RWPE1 (cell line): ENCODE measurements at places on chromosomes 4 and X.

DNA sequence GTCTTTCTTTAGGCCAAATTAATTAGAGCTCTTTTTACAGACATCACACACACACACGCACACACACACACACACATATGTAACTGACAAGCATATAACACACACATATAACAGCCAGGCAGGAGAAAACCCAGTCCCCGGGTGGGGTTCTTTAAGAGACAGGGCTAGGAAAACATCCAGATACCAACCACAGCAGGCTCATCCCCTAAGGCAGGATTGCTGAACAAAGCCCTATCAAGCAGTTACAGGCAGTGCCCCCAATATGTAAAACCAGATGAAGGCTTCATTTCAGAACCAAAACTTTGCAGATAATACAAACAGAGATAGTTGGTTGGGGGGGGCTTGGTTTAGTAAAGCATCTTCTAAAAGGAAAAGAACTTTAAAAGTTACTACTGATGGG is 18.0 kb upstream of the FAM47E start:
- DNase-seq, result no peak

DNA sequence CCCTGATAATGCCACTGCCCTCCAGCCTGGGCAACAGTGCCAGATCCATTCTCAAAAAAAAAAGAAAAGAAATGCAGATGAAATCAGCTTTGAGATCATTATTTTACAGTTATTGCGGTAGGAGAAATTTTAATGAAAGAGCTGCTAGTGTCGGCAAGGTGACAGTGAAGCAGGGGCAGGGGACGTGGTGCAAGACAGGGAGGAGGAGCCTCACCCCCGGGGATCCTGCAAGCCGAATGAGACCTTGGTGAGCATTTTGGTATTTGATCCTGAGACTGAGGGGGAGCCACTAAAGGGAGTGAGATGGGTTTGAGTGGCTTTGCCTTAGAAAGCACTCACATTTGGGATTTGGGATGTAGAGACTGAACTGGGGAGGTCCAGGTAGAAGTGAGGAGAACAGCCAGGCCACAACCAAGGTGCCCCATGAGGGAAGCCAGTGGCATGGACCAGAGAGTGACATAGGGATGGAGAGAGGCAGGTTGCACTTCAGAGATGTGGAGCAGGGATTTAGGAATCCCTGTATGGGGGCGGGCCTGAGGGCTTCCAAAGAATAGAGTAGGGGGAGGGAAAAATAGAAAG is 23.6 kb downstream of the RBM10 start:
- no peak for DNase-seq

DNA sequence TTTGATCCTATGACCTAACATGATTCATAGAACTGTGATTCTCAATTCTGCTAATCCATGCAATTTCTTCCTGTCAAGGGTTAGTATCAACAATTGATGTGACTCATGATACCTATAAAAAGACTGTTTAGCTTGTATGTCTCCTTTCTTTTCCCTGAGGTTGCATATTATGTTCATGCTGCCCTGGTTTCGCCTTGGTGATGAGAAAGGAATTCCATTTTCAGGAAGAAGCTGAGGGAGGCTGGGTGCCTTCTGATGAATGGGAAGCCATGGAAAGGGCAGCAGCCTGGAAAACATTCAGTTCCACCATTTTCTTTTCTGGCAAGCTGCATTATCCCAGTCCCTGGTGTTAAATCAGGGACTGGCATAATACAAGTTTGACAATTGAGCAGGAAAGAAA is 976.5 kb downstream of the RPA4 start:
- peak; percentile 13 for DNase-seq

GRCh38 chr4:184168406-184169019 is 49.2 kb downstream of the ENPP6 start:
- peak; percentile 59 for DNase-seq

GRCh38 chrX:120604361-120604782 is 471 bp downstream of the MCTS1 start:
- DNase-seq, result peak; percentile 15

DNA sequence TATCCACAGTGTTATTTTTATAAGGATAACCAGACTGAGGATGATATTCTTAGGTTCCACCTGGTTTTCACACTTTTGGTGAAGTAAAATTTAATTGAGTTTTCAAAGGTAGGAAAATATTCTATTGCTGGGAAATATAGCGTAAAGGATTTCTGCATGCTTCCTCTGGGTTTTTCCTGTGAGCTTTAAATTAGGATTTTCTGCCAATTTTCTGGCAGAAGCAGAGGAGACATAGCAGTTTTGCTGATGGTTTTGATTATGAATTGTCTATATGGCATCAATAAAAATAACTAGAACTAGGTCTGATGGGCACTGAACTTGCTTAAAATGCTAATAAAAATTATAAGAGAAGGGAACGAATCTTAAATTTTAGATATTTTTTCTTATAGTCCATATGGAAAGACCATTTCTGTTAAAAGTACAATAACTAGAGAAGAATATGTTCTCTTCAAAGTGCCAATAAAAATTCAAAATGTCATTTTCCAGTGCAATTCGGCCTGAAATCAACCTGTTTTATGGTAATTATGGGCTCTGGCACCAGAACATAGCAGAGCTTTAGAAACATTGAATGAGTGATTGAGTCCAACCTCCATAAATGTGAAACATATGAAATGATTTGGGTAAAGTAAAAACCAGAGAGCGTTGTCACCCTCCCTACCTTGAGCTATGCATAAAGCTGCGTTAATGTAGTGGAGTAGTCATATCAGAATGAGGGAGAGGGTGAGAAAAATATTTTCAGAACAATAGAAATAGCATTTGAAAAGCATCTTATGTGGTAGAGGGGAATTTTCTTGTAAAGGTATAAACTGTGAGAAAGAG is 279.7 kb downstream of the SPRY1 start:
- no peak for DNase-seq

DNA sequence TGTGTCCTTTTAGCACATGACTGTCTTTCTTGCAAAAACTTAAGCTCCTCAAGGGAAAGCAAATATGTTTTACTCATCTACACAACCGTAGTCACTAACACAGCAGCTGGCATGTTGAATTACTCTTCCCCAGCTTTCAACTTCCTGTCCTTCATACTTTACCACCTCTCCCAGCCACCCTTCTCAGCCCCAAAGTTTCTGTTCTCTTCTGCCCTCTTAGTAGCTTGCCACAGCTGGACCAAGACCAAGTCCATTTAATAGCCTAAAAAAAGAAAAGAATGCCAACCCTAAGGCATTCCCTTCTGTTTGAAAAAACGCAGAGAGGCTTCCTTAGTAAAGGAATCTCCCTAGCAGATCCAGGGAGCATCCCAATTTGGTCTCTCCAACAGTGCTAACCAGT is 36.8 kb downstream of the SRPX2 start:
- no peak for DNase-seq

DNA sequence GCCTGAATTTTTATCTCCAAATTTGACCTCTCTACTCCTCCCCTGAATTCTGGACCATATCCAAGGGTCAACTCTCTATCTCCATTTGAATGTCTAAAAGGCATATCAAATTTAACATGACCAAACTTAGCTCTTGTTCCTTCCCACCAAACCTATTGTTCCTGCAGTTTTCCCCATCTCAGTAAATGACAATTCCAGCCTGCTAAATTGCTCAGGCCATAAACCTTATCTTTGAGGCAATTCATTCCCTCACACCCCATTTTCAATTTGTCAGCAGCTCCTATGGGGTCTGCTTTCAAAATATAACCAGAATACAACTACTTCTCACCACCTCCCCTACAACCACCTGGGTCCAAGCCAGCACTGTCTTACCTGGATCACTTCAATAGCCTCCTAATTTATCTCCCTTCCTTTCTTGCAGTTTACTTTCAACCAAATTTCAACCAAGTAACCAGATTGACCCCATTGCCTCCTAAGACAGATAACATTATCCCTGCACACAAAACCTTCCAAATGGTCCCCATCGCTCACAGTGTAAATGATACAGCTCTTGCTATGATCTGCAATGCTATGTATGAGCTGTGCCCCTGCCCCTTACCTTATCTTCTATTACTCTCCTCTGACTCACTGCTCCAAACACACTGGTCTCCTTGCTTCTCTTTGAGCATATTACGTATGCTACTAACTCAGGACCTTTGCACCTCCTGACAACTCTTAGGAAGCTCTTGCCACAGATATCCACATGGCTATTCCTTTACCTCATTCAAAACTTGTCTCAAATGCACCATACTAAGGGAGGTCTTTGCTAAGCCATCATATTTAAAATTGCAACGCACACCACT is 66.0 kb downstream of the CAMK2D start:
- DNase-seq, result no peak

GRCh38 chr4:143400082-143400481 is 63.4 kb downstream of the GAB1 start:
- no peak for DNase-seq

DNA sequence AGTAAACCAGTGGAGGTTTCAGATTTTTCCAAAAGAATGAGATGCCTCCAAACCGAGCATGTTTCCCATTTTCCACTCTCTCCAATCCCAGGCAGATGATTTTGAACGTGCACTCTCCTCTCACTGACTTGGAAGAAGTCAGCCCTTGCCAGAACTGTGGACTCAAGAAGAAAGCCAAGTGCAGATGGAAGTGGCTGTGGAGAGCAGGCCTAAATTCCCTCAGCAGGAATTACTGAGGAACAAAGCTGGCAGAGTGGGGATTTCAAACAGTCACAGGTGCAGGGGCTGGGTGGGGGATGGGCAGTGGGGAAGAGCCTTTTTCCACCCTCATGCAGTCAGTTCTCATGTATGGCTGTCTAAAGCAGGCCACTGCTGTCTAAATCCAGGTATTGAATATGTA is 83.5 kb upstream of the PLAC1 start:
- DNase-seq, result no peak

- DNase-seq, result no peak
Measured at GRCh38 chr4:145453163-145453520, 28.5 kb upstream of the SMAD1 start.

GRCh38 chrX:123830309-123830708 is 29.5 kb upstream of the XIAP start:
- DNase-seq, result peak; percentile 67

DNA sequence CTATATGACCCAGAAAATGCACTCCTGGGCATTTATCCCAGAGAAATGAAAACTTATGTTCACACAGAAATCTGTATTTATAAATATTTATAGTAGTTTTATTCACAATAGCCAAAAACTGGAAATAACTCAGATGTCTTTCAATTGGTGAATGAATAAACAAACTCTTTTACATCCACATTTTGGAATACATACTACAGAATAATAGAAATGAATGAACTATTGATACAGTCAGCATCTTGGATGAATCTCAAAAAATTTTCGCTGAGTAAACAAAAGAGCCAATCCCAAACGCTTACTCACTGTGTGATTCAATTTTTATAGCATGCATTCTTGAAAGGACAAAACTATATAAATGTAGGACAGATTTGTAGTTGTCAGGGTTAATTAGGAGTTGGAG is 75.1 kb upstream of the HTR2C start:
- peak; percentile 7 for DNase-seq
